Astrocyte of the hippocampus (primary cell): ENCODE measurements at places on chromosomes 4 and X.

GRCh38 chrX:145848448-145848847 is 30.8 kb downstream of the SLITRK2 start:
- peak; percentile 3 for DNase-seq

DNA sequence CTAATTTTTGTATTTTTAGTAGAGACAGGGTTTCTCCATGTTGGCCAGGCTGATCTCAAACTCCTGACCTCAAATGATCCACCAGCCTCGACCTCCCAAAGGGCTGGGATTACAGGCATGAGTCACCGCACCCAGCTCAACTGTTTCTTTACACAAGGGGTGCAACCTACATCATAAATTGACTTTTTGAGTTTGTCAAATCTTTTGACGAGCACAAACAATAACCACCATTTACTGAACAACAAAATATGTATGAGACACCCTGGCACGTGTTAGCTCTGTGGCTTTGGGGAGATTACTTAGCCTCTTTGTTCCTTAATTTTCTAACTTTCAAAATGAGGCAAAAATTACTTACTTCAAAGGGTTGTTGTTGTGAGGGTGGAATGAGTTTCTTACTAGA is 23.5 kb upstream of the SLC34A2 start:
- no peak for DNase-seq

- DNase-seq = no peak
Measured at GRCh38 chrX:48934581-48935300, 15.9 kb upstream of the PIM2 start.

DNA sequence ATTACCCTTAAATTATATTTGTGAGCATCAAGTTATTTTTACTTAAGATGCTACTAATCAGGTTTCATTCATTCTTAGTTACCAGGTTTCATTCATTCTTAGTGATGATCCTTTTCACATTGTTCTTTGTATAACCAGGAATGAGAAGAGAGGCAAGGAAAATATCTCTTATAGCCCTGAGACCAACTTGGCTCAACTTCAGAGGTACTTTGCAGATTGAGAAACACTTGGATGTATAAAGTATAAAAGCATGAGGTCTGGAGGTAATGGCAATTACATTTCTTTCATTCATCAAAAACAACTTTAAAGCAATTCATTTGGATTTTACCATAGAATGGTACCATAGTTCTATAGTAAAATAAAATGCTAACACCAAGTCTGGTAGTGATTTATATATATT is 231.0 kb downstream of the PRDM5 start:
- DNase-seq = no peak

DNA sequence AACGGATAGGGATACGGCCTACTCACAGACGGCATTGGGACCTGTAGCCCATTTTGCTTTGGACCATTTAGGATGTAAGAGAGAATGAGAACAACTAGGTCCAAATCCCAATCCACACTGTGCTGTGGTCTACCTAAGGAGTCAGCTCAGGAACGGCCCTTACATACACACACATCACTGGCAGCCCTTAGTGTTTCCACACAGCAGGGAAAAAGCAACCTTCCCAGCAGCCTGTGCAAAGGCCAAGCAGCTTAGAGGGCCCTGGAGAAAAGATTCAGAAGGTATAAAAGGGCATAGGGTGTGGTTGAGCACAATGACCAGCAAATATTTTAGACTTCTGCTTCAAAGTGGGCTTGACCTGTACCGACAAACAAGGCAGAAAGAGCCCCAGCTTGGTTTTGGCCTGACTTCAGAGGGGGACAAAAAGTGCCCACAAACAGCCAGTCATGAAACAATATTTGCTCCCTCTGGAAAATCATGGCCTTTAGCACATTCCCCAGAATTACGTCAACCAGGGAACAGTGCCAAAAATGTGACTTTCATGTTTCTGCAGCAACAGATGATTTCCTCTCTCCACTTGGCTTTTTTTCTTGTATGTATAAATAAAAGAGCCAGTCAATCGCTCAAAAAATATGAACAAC is 359.5 kb upstream of the FGF16 start:
- DNase-seq = no peak

- no peak for DNase-seq
Measured at GRCh38 chrX:68698942-68699341, 51.5 kb downstream of the STARD8 start.

- peak; percentile 75 for DNase-seq
Measured at GRCh38 chr4:156377036-156377710, 423.5 kb upstream of the CTSO start.

DNA sequence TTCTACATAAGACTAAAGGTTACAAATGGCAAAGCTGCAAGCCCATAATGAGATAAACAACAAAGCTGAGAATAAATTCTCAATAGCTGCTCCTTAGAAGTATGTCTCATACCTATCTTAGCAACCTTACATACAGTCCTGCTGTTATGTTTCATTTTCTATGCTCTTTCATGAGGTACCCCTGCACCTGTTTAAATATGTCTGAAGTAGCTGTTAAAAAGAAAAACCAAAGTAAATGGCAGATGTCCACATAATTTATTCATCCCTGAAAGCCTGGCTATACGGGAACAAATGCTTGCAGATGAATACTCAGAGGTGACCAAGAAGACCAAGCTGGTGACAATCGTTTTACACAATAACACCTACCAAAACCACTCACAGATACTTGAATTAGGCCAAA is 22.5 kb downstream of the PPA2 start:
- no peak for DNase-seq

DNA sequence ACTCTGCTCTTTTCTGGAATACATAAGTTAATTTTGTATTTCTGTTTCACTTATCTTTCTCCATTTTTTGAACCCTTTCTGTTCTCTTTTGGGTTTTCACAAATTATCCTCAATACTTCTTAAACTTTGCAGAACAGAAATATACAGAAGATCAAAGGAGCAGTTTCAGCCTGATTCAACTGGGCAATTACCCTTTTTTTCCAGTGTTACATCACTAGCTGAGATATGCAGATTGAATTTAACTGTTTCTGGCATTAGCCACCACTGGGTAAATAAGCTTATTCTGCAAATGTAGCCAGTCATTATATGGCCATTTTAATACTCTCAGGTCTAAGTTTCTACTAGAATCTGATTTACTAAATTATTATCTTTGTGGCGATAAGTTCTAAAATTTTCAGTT is 66.9 kb upstream of the GRID2 start:
- peak; percentile 79 for DNase-seq

GRCh38 chr4:53928825-53929224 is 135.6 kb downstream of the CHIC2 start:
- DNase-seq = no peak

DNA sequence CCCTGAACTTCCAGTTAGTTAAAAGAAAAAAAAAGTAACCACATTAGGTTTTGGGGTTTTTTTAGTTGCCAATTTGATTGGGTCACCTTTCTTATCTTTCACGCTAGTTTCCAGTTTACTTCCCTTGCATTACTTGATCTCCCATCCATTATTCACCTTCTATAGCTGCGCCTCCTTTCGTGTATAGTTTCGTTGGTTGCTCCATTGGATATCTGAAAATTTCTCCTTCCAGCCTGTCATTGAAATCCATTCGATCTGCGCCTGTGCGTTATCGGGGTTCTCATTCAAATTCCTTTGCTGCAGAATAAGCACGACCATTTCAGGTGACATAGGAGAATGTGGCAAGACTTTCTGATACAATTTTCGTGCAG is 764 bp downstream of the TRAPPC11 start:
- no peak for DNase-seq

DNA sequence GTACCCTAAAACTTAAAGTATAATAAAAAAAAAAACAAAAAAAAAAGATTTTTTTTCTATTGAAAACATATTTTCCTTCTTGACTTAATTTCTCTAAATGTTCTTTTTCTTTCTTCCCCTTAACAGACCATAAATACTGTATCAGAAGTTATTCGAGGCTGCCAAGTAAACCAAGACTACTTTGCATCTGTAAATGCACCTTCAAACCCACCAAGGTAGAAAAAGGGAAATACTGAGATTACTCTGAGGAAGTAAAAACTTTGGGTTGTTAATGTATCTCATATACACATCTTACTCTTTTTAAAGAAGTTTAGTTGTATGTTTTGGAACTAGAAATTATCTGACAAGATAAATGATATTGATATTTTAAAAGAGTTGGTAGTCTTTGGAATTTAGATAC is 65.6 kb downstream of the USO1 start:
- DNase-seq = no peak

DNA sequence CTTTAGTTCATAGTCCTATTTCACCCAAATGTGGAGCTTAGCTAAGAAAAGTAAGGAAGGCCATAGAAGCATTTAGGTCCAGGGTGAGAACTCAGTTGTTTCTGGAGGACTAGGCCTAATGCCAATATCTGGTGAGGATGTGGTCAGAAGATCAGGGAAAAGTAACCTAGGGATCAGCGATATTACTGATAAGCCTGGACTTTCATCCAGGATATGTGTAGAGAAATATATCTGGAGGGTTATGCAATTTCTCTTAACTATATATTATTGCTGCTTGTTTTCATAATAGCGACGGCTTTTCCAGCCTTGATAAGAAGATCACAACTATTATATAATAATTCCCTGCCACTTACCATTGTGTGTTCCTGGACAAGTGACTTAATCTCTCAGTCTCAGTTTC is 81.1 kb downstream of the FRAS1 start:
- no peak for DNase-seq

DNA sequence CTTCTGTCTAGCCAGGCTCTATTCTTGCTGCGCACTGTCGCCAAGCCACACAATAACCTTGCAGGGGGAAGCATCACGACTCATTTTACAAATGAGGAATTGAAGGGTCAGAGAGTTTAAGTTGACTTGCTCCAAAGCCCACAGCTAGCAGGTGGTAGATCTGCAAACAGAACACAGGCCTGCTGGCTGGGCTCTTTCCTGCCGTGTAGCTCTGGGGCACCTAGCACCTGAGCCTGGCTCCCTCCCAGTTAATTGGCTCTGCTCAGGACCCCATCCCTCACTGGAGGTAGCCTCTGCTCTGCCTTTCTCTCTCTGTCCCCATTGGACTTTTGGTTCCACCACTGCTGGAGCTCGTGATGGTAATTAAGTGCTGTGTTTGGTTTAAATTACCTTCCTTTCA is 98.5 kb downstream of the NSUN7 start:
- no peak for DNase-seq

- DNase-seq = no peak
Measured at GRCh38 chr4:111934314-111934713, 210.9 kb upstream of the FAM241A start.

- no peak for DNase-seq
Measured at GRCh38 chr4:147052361-147052760, 106.7 kb upstream of the TTC29 start.

DNA sequence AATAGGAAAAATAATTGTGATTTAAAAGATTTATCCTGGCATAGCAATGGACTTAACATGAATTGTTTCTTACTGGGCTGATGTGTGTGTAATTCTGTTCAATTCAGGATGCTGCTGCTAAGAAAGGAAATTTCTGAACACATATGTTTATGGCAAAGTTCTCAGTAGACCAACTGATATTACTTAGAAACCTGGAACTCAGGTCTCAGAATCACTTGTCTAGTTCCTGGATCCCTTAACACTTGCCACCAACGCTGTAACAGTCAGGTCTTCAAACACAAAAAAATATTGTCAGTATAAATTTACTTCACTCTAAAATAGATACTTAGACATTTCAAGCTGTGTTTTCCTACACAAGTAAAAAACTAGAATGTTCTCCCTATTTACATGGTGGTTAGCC is 5.5 kb downstream of the CASP3 start:
- no peak for DNase-seq

DNA sequence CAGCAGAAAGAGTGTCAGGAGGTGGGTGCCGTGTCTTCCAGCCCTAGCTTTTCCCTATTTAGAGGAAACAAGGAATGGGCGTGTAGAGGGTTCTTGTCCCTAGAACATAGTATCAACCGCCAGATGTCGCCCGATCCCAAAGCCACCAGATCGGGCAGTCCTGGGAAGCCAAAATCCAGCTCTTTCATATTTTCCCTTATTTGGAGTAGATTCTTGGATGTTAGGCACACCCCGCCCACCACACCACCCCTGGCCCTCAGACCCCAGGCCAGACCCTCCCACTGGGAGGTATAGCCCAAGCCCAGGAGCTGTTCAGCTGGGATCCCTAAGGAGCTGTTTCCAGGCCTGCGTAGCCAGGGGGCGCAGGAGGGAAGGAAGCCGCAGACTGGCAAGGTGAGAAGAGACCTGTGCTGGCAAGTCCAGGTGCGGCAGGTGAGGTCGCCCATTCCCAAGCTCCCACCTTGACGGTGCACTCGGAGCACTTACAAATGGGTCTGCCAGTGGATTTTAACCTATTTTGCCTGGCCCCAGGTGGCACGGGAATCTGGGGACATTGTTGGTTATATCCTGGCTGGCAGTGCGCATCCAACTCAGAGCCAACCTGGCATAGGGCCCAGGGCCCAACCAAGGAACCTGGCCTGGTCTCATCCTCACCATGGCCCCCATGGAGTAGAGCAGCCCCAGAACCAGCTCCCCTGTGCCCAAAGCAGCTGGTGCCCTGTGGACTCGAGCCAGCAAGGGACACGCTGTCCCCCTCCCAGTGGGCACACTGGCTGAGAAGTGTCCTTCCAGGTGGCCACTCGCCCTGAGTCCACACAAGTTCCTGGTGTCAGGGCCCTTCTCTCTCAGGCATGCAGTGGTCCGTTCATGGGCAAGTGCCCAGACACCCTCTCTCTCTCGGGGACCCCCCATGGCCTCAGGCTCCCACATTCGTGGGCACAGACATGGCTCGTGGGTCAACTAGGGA is 811 bp downstream of the FLNA start:
- DNase-seq = peak; percentile 84

DNA sequence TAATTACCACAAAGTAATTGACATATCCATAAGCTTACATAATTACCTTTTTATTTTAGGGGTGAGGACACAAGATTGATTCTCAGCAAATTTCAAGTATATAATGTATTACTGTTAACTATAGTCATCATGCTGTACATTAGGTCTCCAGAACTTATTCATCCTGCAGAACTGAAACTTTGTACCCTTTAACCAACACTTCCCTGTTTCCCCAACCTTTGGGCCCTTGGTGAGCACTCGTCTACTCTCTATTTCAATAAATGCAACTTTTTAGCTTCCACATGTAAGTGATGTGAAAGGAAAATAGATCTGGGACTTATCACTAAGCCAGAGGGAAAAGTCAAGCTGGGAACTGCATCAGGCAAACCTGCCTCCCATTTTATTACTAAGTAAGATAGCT is 33.6 kb upstream of the CCNG2 start:
- DNase-seq = no peak

DNA sequence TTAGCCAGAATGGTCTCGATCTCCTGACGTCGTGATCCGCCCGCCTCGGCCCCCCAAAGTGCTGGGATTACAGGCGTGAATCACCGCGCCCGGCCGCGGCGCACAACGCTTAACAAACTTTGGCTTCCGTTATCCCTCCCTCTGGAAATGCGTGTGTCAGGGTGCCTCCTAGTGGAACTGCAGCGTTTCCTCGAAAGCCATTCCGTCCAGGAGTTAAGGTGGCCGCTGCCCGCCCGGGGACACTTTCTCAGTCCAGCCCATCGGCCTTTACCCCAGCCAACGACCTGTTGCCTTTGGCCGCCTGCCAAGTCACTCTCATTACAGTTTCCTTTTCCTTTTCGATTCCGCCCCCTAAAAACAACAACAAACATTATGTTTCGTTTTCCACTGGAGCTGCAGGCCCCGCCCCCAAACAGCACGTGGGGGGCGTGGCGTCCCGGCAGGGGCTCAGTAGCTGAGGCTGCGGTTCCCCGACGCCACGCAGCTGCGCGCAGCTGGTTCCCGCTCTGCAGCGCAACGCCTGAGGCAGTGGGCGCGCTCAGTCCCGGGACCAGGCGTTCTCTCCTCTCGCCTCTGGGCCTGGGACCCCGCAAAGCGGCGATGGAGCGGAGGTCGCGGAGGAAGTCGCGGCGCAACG is at the start of gene HERC5:
HERC5 (plus strand) TSS at position 450 of the 637 bp plus-strand sequence; CDS start at position 601, 151 bp downstream.
- DNase-seq = peak; percentile 91
